ENCODE measurements at places on chromosomes 7 and 10.
A peak's percentile ranks its signal among the peaks of the same experiment; 100 is the strongest.

- no peak for DNase-seq
Observed at GRCh38 chr10:70604106-70604505, 1.6 kb upstream of the PRF1 start.

GRCh38 chr7:75732764-75733630 lies 5.7 kb downstream of the HIP1 start:
- no peak for DNase-seq

- no peak for DNase-seq
Observed at GRCh38 chr10:132305654-132306342, 2.0 kb downstream of the STK32C start.

GRCh38 chr7:37391791-37392672 lies 56.6 kb downstream of the ELMO1 start:
- no peak for DNase-seq

- no peak for DNase-seq
Observed at GRCh38 chr10:74083304-74083703, 67.3 kb downstream of the AP3M1 start.

DNA sequence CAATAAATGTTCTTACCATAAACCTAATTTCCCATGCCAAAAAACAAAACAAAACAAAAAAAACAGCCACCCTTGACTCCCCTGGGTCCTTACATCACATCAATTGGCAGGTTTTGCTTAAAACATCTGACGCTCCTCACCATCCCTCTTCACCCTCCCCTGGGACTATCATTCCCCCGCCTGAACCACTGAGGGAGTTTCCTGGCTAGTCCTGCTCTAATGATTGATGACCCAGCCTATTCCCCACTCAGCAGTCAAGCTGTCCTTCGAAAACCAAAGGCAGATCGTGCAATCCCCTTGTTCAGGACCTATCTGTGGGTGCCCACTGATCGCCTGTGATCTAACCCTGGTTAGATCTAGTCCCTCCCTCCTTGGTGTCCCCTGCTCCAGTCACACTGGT lies 11.2 kb upstream of the FRMPD2 start:
- no peak for DNase-seq

DNA sequence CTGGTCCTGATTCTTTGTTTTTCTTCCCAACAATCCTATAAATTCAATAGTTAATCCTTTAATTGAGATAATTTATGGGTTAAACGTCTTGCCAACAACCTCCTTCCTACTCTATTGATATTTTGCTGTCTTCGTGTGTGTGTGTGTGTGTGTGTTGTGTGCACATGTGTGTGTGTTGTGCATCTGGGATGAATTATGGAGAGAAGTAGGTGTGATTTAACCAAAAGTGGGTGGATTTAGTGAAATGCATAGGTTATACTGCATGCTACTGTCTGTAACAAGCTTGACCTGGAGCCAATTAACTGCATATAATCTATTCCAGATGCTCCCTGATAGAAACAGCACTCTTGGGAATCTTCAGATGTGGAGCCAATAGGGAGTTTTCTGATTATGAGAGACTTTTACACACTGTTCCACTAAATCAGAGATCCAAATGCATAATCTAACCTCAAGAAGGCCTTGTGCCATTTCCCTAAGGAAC lies 61.2 kb downstream of the SEMA3D start:
- no peak for DNase-seq

GRCh38 chr10:86375204-86375603 lies 8.6 kb upstream of the GRID1 start:
- no peak for DNase-seq

DNA sequence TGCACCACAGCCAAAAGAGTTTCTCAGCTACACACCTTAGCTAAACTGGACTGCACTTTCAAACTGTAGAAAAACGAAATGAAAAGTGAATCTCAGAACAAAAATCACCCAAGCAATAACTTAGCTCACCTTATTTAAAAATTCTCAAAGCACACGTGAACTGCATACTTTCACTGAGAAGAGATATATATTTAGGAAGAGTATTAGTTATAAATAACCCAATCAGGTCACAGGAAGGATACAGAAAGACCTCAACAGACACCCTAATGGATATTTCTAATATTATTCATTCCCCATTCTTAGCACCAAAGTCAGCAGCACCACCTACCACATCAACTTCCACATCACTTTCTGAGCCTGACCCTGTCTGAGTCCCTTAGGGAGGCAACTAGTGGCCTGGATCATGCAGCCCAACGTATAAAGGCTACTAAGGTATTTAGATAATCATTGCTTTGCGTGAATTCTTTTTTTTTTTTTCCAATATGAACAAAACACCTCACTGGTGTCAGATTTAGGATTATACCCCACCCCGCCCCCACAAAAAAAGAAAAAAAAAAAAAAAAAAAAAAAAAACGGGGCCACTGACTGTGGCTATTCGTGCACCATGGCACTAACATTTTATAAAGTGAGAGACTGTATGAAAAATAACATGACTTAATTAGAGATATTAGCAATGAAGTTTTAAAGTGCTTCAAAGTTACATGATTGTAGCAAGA lies 2.6 kb downstream of the ABI1 start:
- DNase-seq: no peak

DNA sequence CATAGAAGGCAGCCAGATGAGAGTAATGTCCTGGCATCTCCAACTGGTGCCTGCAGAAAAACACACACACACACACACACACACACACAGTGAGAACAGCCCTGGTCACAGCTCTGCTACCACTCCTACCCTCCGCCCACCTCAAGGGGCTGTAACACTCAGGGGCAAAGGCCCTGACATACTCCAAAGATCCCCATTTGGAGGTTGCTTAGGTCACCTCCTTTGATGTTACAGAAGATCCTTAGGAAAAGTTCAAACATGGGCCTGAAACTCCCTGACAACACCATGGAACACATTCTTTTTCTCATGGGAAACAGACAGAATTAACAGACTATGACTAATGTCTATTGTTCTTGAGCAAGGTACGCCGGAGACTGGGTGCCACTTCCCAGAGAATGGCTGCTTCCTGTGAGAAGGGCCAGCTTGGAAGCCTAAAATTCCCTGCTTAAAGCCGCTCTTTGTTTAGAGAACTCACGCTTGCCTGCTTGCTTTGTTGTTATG lies 27.7 kb downstream of the DENND11 start:
- no peak for DNase-seq

- DNase-seq: no peak
Observed at GRCh38 chr10:112724404-112724991, 225.5 kb upstream of the TCF7L2 start.

- DNase-seq: no peak
Observed at GRCh38 chr10:82922755-82923154, 1047.8 kb downstream of the NRG3 start.

DNA sequence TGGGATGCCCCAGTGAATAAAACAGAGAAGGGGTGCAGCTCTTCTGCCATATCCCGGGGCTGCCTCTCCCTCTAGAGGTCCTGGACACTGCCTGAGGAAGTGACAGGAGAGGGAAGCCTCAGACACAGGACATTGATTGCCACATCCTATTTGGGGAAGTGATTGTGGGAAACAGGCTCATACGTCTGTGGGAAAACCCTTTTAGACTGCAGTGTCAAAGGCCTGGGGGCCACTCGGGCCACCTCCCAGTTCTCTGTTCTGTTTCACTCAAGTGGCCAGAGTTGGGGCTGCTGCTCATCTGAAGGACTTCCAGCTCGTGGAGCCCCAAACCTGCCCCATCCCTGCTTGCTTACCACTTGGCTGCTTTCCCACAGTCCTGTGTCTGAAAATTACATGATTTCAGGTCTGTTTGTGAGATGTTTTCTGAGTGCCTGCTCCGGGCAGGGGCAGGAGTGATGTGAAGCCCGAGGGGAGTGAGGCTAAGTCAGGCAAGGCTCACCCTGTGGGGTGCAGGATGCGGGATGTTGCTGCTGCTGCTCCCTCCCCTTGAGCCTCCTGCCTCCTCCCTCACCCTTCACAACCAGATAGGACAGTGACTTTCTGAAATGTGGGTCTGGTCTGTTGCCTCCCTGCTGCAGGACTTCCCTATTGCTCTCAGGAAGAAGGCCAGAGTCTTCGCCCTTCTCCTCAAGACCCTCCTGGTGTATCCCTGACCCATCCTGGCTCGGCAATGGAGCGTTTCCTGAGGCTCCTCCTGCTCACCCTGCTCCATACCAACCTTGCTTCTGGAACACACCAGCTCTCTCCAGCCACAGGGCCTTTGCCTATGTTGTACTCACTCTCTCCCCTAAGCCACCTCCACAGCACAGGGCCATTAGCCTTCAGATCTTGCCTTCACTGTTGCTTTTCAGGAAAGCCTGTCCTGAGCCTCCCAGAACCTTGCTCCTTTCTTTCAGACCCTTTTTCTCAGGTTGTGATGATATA lies 58.4 kb downstream of the NEURL1 start:
- DNase-seq: peak; percentile 36

DNA sequence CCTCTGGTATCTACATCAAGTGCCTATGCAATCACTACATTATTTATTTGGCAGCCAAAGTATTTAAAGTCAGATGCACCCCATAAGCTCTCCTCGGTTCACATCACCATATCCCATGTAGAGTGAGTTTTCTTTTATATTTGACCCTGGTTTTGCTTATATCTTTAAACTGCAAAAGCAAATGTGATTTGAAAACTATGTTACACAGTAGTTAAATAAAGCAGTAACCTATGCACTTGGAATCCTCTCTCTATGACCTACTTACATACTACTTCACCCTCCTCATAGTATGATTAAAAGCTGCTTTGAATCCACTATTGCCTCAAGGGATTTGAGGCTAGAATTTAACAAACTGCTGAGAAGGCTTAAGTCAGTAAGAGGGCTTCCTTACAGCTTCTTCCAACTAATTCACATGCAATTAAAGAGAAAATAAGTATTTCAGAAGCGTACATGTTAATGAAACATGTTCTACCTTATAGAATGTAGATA lies 2.2 kb upstream of the CELF2 start:
- no peak for DNase-seq

DNA sequence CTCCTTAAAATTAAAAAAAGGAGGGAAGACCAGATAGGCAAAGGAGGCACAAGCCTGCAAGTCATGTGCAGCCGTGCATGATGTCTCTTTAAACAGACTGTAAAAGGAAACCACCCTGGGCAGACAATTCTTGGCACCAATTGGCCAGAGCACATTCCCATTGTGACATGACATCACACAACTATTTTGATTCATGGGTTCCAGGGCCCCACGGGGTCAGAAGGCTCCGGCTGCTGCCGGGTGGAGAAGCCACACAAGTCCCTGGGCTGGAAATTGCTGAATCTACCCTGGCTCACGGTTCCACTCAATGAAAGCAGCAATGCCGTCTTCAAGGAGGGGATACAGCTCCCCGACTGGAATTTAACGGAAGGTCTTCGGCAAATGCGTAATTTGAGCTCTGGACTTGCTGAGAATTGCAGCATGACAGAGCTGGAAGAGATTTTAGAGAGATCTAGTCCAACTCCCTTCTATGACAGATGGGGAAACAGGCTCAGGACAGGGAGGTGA lies 140.5 kb downstream of the PRKAG2 start:
- DNase-seq: no peak

- no peak for DNase-seq
Observed at GRCh38 chr7:2052657-2053048, 180.1 kb downstream of the MAD1L1 start.

GRCh38 chr7:155414547-155415492 lies 43.1 kb upstream of the EN2 start:
- DNase-seq: no peak

DNA sequence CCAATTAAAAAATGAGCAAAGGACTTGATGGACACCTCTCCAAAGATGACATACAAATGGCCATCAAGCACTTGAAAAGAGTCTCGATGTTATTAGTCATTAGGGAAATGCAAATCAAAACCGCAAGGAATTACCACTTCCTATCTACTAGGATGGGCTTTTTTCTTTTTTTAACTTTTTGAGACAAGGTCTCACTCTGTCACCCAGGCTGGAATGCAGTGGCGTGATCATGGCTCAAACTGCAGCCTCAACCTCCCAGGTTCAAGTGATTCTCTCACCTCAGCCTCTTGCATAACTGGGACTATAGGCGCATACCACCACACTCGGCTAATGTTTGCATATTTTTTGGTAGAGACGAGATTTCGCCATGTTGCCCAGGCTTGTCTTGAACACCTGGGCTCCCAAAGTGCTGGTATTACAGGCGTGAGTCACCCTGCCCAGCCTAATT lies 13.6 kb downstream of the NKX1-2 start:
- no peak for DNase-seq

DNA sequence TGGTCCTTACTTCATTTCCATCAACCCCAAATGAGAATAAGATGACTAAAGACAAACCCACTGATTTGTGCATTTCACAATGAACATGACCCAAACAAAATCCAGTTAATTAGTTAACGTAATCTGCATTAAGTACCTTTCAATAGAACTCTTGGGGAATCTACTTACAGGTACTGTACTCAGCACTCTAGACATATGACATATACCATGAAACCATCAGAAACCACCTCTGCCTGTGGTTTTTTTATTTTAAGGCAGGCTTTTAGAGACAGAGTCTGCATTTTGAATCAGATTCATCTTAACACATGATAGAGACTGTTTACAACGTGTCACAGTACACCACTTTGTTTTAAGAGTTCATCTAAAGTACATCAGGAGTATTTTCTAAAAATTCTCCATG lies 168.4 kb downstream of the BTAF1 start:
- DNase-seq: no peak

DNA sequence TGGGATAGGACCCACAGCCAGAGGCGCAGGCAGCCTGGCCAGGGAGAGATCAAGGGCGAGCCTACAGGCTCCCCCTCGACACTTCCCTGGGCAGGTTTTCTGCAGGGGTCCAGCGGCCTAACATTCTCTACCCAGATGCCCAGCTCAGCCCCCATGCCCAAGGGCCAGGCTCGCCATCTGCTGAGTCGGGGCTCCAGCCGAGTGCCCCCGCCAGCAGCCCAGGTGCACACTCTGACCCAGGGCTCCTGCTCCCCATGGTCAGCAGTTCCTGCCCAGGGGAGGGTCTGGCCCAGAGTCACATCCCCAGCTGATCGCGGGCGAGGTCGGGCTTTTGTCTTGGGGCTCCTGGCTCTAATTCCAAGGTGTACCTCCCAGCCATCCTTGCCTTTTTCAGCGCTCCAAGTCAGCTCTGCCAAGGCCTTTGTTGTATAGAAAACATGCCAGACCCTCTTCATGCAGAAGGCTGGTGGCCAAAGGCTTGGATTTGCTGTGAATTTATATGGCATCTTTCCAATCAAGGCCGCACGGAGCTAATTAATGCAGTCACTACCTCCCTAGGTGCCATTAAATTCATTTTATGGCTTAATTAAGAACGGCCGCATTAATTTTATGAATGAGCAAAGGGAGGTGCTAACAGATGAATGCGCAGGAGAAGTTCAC lies 120.6 kb downstream of the LRRC18 start:
- no peak for DNase-seq

- DNase-seq: no peak
Observed at GRCh38 chr10:12319076-12319475, 30.3 kb upstream of the CAMK1D start.

GRCh38 chr10:44647877-44648542 lies 263.1 kb upstream of the CXCL12 start:
- no peak for DNase-seq

GRCh38 chr7:26153823-26154783 lies 2.1 kb downstream of the NFE2L3 start:
- no peak for DNase-seq

DNA sequence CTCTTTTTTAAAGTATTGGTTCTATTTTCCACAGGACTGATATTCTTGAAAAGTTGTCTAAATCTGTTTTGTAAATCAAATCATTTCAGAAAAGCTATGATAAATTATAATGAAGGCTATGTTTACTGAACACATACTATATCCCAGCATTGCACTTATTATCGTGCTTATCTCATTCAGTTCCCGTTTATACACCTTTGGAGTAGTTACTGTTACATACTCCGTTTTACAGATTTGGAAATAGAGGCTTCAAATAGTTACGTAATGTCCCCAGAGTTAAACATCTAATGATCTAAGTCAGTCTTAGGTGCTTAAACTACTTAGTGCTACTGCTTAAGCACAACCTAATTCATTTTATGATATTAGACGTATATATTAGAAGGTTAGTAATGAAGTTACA lies 1.2 kb downstream of the NUP205 start:
- no peak for DNase-seq

Data from CD8-positive, alpha-beta T cell (primary cell).